ENCODE measurements at places on chromosomes 4 and X.
A peak's percentile ranks its signal among the peaks of the same experiment; 100 is the strongest.

GRCh38 chr4:168831585-168831918, 178.5 kb downstream of the CBR4 start:
- no peak for DNase-seq

DNA sequence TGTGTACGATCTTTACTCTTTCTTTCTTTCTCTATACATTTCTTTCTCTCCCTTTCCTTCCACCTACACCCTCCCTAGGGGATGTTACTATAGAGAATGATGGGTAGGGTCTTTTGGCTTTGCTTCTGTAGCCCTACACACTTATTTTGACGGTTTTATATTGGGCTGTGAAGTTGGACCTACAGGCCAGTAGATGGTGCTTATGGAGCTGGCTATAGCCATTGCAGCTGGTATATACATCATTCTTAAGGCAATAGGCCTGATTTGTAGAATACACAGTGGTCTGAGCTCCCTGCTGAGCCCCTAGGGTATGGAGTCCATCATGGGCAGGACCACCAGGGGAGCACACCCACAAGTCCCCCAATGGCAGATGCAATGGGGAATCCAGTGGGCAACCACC, 1869.7 kb downstream of the STIM2 start:
- DNase-seq, result no peak

GRCh38 chr4:137635601-137636000, 103.3 kb upstream of the PCDH18 start:
- no peak for DNase-seq

GRCh38 chr4:4875147-4875546, 15.7 kb downstream of the MSX1 start:
- no peak for DNase-seq

GRCh38 chr4:63049726-63050125, 1359.5 kb downstream of the TECRL start:
- DNase-seq, result no peak

- no peak for DNase-seq
Measured at GRCh38 chr4:12499693-12500092, 984.4 kb downstream of the RAB28 start.

DNA sequence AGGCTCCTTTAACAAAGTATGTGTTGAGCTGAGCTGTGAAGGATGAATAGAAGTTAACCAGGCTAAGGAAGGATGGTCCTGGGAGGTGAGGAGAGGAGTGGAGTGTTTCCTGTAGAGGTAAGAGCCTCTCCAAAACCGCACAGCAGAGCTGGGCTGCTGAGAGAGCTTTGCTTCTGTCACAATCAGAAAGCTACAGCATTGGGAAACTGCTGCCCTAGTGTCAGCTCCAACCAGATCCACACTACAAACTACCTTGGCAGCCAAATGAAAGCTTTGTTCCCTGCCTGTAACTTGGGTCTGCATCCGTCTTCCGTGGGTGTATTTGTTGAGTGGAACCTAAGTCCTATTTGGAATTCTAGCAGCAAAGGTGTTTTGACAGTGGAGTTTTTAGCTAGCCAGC, 91.8 kb downstream of the REPS2 start:
- DNase-seq, result no peak

GRCh38 chr4:110361921-110362320, 114.0 kb upstream of the ENPEP start:
- DNase-seq, result no peak

DNA sequence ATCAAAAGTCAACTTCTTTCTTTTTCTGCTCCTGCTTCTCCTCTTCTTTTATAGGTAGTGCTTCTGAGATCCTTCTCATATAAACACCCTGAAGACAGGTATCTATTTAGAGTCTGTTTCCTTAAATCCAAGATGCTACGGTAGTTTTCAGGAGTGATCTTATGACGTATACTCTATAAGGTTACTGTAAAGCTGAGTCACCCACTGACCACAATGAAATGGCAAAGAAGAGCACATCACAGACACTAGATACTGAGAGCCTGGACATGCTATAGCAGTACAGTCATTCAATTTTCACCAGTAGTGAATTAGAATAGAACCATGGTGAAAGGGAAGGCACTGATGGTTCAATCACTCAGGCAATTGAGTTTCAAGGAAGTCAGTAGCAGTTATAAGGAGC, 412.5 kb downstream of the ADAM29 start:
- no peak for DNase-seq

- DNase-seq, result no peak
Measured at GRCh38 chr4:147740176-147740575, 8.3 kb downstream of the ARHGAP10 start.

- DNase-seq, result no peak
Measured at GRCh38 chr4:143554728-143555597, 41.5 kb downstream of the SMARCA5 start.

GRCh38 chr4:3710451-3711182, 55.6 kb upstream of the ADRA2C start:
- DNase-seq, result no peak

DNA sequence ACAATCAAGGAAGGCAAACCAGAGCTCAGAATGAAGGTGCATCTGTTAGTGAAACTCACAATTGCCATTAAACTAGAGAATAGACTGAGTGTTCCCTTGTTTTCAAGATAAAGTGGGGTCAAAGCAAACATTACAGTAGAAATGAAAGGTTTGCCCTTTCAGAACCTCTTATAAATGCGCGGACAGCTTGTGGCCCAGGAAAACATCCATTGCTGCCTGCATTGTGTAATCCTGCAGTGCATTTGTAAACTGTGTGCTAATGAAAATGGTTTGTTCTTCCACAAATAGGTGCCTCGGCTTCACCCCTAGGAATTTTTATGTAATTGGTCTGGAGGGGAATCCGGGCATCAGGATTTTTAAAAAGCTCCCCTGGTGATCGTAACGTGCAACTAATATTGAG, 62.8 kb downstream of the SNX25 start:
- no peak for DNase-seq

DNA sequence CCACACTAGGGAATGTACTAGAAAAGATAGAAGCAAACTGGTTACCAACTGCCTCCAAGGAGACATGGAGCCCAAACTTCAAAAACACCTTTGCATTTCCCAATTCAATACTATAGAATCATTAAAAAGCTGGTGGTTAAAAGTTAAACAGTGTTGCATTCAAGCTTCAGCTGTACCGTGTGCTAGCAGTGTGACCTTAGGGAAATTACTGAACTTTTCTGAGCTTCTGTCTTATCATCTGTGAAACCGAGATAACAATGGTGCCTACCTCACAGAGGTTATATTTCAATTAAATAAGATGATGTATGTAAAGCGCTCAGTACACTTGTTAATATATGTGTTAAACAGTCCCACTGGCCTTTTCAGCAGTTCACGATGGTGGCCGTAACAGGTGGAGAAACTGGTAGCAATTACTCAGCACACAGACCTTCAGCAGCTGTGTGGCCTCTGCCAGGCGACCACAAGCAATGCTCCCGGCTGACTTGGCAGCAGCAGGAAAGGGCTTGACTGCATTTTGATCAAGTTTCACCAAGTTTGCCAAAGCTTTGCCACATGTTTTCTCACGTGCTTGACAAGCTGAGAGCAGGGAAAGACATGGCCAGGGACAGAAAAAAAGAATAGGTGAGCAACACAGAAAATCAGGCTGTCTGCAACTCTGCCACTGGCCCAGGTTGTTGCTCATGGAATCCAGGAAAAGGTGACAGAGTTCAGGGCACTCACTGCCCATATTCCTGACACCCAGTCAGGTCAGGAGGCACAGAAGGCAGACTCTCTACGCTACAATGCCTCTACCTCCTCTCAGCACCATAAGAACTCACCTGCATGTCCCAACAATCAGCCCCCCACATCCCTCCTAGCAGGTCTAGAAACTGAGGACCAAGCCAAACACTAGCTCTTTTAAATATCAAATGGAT, 72.1 kb downstream of the PARM1 start:
- DNase-seq, result no peak

DNA sequence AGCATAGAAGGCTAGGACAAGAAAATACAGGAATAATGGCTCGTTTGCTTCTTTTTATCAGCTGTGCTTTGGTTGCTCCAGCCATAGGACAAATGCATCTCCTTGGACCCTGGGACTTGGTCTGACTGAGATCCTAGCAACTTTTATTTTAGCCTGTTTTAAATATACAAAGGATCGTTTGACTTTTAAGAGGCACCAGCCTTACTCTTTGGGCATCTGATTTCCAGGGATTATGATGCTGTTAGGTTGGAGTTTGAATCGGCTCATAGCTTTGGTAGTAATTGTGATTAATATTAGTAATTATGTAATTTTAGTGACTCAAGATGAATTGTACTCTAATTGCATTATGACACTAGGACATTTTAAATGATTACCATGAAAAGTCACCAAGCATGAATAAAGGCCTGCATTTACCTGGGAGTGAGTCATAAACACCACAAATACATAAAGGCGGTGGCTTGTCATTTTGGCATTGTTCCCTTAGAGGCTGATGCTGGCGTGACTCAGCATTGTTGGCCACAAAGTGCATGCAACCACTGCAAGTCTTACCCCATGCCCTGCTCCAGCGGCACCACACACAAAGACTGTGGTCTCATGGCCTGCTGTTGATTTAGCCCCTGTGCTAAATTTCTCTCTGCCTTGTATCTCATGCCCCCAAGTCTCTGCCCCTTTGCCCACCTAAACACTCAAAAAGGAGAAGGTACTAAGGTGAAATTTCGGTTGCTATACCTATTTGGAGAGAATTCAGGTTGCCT, 12.4 kb downstream of the GPAT3 start:
- peak; percentile 10 for DNase-seq

- no peak for DNase-seq
Measured at GRCh38 chrX:12446342-12447075, 308.2 kb downstream of the FRMPD4 start.

GRCh38 chrX:110081740-110082139, 78.8 kb downstream of the TMEM164 start:
- DNase-seq, result no peak

DNA sequence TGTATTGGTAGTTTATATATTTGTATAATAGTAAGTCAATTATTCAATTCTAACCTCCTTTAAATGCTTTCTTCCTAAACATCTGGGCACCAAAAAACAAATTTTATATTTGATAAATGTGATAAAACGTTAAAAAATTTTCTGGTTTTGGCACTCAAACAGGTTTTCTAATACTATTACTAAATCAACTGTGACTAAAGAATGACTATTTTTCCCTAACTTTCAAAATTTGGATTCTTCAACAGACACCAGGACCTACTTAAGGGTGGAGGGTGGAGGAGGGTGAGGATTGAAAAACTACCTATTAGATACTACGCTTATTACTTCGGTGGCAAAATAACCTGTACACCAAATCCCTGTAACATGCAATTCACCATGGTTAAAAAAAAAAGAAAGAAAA, 555.5 kb downstream of the IL15 start:
- no peak for DNase-seq

- DNase-seq, result no peak
Measured at GRCh38 chrX:2632533-2633504, 58.3 kb upstream of the CD99 start.

DNA sequence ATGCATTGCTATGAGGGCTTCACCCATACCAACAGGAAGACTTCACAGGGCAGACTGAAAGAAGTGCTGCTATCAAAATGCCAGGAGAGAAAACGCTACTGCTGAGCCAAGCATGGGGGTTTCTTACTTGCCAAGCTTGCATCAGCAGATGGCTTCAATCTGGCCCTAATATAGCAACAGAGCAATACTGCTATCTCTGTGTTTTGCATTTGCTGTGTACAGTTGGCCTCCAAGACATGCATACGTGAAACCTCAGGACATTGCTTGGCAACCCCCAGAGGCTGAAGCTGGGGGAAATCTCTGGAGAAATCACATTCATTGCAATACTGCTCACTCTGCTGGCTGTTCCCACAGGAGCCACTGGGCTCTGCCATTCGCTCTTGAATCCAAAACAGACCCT, 127.2 kb upstream of the GPC4 start:
- DNase-seq, result no peak

GRCh38 chr4:113293674-113294073, 244.2 kb downstream of the ANK2 start:
- no peak for DNase-seq

DNA sequence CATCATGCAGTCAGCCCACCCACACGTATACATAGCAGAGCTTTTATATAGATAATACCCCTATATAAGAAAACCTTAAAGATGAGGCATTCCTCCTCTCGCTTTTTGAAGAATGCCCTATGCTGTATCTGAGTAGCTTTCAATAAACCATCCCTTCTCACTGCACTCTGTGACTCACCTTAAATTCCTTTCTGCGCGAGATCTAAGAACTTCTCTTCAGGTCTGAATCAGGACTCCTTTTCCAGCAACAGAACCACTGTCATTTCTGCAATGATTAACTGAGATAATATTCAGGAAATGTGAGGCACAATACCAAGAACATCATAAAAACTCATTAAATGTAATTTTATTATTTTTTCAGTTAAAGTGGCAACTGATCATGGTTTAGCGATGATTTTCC, 76.4 kb upstream of the DCLK2 start:
- DNase-seq, result no peak

- no peak for DNase-seq
Measured at GRCh38 chr4:16466581-16466980, 240.3 kb upstream of the TAPT1 start.

- no peak for DNase-seq
Measured at GRCh38 chr4:42904986-42905385, 12.5 kb downstream of the GRXCR1 start.

DNA sequence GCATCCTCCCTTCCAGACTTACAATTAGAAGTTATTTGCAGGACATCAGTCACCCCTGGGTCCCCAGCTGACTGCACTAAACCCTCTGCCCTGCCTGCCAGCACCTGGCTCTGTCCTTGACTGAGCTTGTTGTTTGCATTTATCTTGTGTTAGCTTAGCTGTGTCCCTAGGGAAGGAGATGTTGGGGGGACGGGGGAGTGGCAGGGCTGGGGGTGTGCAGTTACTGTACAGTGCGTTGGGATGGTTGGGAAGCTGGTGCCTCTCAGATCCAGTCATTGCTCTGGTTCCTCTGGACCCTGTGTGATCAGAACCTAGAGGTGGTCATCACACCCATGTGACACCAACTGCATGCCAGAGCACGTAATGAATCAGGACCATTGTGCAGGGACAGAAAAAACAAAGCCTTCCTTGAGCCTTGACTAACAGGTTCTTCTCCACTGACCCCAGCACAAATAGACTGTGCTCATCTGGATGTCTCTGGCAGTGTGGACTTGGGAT, 32.7 kb upstream of the PROM1 start:
- DNase-seq, result no peak

DNA sequence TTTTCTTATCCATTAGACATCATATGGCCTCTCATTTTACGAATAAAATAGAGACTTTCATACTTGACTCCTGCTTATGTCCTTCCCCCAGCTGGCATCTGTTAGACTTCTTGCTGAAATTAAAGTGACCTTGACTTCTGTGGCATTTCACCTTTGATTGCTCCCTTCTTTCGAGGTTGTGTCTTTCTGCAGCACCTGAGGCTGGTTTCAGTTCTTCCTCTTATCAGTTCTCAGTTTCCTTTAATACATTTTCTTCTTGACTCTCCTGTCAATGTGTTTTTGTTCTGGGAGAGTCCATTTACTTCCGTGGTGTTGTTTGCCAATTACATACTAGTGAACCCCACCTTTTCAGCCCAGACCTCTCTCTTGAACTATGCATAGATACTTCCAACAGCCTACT, 81.6 kb downstream of the RBPJ start:
- DNase-seq, result no peak
